ENCODE measurements at places on chromosomes 16 and 17.

DNA sequence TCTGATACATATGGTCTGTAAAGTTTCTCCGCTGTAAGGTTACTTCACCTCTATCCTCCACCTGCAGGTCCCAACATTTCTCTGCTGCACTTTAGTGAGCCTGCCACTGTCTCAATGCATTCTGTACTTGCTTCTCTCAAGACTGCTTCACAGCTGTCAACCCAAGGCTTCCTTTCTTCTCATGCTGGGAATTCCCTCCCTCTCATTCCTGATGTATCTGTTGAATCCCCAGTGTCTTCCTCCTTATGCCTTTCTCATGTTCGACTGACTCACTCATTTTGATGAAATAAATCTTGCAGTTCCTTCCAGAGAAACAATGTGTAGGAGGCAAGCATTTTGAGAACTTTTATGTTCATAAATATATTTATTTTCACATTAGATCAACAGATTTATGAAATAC lies 288.3 kb downstream of the CNTNAP4 start:
- no peak for DNase-seq

DNA sequence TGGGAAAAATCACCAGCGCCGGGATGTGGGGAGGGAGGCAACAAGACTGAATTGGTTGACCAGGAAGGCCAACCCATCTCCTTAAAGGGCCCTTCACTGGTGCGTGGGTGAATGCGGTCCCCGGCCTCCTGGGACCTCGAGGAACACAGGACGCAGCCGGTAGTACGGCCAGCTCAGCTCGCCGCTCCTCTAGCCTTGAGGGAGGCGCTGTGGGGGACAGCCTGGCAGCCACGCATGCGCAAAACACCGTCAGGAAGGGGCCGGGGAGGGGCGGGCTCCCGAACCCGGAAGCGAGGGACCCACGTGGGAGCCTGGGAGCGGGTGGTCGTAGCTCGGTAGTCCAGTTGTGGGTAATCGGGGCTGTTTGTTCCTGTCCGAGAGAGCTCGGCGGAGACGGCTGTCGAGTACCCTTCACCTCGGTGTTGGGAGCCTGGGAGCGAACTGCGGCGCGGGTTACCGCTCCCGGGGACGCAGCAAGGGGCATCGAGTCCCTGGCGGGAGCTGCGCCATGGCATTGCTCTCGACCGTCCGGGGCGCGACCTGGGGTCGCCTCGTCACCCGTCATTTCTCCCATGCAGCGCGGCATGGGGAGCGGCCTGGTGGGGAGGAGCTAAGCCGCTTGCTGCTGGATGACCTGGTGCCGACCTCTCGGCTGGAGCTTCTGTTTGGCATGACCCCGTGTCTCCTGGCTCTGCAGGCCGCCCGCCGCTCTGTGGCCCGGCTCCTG lies at the start of gene MRM1:
MRM1 (plus strand) TSS at position 281 of the 727 bp plus-strand sequence; CDS start at position 509, 228 bp downstream.
- DNase-seq, result peak; percentile 89

DNA sequence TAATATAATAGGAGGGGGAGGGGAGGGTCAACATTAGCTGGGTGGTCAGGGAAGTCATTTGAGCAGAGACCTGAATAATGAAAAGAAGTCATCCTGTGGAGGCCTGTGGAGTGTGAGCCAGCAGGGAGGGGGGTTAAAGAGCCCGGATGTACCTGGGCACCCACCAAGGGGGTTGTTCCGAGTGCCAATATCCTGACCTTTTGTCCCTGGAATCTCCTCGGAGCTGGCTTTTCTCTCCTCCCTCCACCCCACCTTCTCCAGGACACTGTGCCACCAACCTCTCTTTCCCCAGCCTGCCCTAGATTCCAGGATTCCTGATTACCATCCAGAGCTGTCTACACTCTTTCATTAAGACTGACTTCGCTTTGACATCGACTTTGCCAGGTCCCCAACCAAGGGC lies 6.2 kb downstream of the SHBG start:
- DNase-seq, result no peak

DNA sequence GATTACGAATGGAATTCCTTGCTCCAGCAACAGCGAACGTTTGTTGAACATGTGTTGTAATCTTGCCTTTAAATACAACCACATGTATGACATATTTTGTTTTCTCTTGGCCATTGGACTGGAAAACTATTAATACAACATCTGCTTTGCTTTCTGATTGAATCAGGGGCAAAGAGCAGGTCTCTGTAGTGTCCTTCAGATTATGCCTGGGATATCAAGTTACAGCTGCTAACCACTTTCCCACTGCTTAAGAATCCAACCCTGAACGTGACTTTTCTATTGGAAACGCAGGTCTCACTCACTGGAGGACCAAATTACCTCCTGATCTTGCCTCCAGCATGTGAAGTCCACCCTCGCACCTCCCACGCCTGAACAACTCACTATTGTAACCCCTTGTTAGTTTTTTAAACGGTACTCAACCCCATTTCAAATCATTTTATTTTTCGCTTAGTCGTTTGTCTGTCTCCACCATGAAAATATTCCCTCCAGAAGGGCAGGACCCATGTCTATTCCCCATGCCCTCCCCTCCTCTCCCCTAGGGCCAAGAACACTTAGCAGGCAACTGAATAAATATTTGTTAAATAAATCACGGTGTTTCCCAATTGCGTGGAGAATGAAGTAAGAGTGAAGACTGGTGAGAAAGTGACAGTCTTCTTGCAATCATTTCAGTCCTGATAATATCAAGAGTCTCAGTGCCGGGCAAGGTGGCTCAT lies 57.4 kb upstream of the MRTFB start:
- no peak for DNase-seq

- no peak for DNase-seq
These were observed 17.1 kb upstream of the PHB1 start for GRCh38 chr17:49431743-49432142.

DNA sequence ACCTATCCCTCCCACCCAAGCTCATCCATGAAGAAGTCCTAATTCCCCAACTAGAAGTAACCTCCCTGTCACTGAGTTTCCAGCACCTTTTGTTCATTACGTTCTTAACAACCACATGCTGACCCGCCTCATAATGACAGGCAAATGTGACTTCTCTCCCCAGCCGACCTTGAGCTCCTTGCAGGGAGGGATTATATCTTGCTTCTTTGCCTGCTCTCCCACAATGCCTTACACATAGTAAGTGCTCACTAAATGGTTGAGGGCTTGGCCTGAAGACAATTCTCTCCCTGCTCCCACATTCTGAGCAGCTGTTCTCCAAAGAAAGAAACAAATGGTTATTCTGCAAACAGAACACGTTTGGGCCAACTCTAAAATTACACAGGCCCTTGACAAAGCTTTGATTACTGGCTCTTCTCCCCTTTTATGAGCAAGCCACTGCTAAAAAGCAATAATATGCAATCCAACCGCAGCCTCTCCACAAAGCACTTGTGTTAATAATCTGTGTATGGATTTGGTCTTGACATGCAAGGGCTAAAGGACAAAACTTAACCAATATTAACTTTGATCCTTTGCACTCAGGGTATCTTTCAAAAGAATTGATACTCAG lies 23.2 kb downstream of the SLC39A11 start:
- no peak for DNase-seq

- no peak for DNase-seq
These were observed 14.5 kb upstream of the WDR45B start for GRCh38 chr17:82662711-82663261.

All from T-helper 1 cell (primary cell).